ENCODE measurements at places on chromosomes 13 and 19. TPM values are rescaled to one million over a fixed set of nuclear protein-coding genes. Genes with fewer than 3 reads are reported as not detected.

The ICAM5 gene
- total RNA-seq, result 0.29 TPM

The VSTM1 gene
- total RNA-seq, result not detected

The SULT2A1 gene
- total RNA-seq, result not detected

The NXNL1 gene
- total RNA-seq, result not detected

The FREM2 gene
- total RNA-seq, result not detected

Measured in activated CD8-positive, alpha-beta T cell treated with anti-CD3 and anti-CD28 coated beads, Interleukin-2, amount 10 ng/mL, durations not matched to agents 7 days and 5 days (primary cell).